ENCODE measurements at places on chromosomes 5 and 9. TPM values are rescaled to one million over a fixed set of nuclear protein-coding genes. Genes with fewer than 3 reads are reported as not detected.

DNA sequence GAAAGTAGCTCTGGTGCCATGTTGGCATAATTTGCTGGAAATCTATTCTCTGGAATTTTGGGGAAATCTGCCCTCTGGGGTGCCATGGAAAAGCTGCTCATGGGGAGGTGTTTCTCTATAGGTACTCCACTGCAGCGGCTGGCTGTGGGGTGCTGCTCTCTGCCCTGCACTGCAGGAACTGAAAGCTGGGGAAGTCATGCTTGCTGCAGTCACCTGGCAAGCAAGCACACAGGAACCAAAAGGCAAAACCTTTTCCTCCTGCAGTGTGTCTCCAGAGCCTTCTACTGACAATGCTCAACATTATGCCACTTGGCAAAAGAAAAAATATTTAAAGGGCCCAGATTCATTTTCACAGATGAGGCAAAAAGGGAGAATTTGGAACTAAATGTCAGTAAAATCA lies 25.8 kb upstream of the CARNMT1 start:
- no peak for DNase-seq

The DCTN3 gene
- 89.4 TPM for total RNA-seq

The TRPM6 gene
- not detected for total RNA-seq

DNA sequence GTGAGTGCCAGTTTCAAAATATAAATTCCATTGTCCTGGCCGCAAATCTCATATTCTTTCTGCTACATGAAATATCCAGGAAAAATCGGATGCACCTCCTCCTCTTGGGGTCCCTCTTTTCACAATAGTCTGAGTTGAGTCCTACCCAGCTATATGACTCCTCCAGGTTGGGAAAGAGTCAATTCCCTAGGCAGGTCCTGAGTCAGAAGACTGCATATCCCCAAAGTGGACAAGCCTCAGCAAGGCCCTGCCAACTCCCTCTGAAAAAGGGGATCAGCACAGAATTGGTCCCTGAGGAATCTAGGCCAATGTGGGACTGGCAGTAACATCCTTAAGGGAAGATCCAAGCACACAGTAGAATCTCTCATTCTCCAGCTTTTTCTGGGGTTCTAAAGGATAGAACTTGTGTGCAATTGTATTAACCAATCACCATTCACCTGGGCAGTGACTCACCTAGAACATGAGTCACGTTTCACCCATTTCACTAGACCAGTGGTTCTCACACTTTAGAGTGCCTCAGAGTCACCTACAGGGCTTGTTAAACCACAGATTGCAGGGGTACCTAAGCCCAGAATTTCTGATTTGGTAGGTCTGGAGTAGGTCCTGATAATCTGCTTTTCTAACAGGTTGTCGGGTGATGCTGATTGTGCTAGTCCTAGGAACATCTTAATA lies 44.7 kb upstream of the TMEM215 start:
- no peak for DNase-seq

DNA sequence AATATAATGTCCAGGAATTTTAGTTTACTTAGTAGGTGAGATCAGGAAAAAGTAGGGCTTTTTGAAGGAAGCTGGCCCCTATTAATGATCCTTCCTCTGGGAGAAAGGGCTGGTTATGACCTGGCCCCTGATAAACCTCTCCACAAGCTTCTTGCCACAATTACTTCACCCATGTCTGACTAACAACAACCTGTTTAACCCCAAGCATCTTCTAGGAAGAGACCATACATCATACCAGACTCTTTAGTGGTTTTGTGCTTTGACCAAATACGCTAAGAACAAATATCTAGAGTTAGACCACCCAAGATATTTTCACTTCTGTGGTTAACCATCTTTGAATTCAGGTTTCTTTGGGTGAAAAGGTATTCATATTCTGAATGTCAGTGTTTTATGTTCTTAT lies 174.0 kb upstream of the SLC27A6 start:
- DNase-seq = no peak

The DPP7 gene
- 122 TPM for total RNA-seq

DNA sequence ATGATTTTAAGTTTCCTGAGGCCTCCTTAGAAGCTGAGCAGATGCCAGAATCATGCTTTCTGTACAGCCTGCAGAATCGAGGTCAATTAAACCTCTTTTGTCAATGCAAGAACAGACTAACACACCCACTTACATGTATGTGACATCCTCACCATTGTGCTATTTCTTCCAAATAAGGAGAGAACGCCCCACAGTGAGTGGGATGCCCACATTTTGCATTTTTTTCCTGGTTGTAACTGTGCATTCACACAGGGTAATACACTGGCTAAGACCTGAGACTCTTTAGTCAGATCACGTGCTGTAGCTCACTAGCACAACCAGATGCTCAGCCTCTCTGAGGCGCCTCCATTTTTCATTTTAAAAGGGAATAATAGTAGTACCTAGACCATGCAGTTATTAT lies 4.4 kb upstream of the CEMIP2 start:
- DNase-seq = no peak

- DNase-seq = no peak
These were observed 44.4 kb downstream of the MAP1B start for GRCh38 chr5:72151646-72152045.

- DNase-seq = no peak
These were observed 3.4 kb downstream of the IL4 start for GRCh38 chr5:132677191-132677590.

DNA sequence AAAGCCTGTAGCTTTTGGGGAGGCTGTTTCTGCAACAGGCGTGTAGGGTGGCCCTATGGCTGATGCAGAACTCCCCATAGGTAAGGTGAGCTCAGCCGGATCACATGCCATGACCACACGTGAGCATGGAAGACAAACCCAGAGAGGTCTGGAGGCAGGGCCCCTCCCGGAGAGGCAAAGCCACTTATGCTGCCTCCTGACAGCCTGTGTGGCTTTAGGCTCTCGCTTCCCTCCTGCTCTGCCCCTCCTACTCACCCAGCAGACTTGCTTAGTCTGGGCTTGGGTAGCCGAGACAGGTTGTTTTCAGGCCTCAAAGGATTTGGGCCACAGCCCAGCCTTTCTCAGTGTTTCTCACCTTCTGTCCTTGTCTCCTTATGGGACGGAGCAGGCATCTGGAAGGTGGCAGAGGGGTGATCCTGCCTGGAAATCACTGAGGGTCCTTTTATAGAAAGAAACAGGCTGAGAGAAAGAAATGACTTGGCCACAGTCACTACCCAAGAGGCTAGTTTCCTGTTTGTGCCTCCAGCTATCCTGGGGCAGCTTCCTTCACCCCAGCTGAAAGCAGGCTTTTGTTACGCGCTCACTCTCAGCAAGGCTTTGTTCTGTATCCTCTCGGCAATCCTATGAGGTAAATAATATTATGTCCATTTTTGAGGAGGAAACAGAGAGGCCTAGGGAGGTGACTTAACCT lies 89.9 kb downstream of the DAB2IP start:
- no peak for DNase-seq

DNA sequence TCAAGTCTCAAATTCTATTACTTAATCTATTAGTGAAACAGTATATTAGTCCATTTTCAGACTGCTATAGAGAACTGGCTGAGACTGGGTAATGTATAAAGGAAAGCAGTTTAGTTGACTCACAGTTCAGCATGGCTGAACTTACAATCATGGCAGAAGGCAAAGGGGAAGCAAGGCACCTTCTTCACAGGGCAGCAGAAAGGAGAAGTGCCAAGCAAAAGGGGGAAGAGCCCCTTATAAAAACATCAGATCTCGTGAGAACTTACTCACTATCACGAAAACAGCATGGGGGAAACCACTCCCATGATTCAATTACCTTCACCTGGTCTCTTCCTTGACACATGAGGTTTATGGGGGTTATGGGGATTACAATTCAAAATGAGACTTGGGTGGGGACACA lies 67.9 kb upstream of the CHSY3 start:
- no peak for DNase-seq

DNA sequence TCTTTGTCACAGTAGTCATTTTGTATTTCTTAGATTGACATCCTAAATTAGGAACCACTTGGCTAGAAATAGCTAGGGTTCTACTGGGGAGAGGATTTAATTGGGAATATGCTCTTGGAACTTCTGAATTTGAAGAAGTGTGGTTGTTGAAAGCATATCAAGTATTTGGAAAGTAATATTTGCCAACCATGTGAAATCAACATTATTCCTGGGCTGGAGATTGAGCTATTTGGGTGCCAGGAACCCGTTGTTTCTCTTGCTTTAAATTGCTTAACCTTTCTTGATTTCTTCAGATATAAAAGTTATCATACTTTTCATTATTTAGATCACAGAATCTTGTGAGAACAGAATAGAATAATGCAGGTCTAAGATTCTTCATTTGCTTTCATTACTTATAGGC lies 178.4 kb upstream of the ELL2 start:
- no peak for DNase-seq

DNA sequence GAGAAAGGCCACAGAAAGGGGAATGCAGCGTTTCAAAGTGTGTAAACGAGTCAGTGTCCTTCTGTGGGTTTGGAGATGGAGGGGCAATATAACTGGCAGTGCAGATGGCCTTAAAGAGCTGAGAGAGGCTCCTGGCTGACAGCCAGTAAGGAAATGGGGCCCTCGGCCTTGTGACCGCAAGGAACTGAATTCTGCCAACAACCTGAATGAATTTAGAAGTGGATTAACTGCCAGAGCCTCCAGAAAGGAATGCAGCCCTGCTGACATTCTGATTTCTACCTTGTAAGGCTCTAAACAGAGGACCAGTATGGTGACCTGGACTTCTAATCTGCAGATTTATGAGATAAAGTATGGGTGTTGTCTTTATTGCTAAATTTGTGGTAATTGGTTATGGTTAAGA lies 17.5 kb upstream of the NREP start:
- peak; percentile 61 for DNase-seq

The PCDHGC5 gene
- total RNA-seq = 3.4 TPM

All from A673 (cell line).